ENCODE measurements at places on chromosomes 5 and 9.

- no peak for DNase-seq
These were observed 60.8 kb downstream of the MTMR12 start for GRCh38 chr5:32251871-32252458.

- DNase-seq: no peak
These were observed 377.1 kb downstream of the ACTL7B start for GRCh38 chr9:108478431-108479332.

- DNase-seq: no peak
These were observed 46.2 kb downstream of the LHFPL2 start for GRCh38 chr5:78602400-78602799.

DNA sequence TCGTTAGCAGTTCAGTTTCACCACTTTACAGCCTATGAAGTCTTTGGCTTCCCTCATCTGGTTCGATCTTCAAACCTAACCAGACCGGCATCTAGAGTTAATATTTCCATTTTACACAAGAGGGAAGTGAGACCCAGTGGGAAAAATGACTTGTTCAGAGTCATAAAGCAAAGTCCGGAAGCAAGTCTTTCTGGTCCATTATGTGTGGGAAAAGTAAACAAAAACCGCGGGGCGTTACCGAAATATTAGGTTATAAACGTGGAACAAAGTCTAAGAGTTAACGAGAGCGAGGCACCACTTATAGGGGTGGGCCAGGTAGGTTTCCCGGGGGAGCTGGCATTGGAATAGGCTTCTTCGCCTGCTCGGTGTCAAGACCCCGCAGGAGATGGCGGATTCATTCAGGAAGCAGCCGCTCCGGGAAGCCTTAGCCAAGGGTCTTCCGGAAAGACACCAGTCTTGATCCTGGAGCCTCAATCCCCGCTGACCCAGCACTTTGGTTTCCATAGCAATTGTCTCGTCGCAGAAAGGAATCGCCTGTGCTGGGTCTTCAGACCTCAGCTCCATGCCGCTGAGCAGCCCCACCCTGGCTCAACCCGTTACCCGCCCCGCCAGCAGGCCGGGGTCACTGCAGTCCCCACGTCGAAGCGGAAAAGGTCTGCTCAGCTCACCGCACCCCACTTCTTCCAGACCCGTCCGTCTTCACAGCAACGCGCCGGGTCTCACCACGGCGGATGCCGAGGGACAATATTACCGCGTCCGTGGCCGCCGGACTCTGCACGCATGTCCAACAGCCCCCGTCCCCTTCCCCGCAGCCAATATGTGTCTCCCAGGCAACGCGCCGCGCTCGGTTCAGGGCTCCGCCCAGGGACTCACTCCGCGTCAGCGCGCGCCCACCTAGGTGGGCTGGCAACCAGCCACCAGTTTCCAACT is at the start of gene C5orf52:
TSS of gene C5orf52 (plus strand) at position 872 of the 930 bp plus-strand sequence. CDS start 82 bp downstream, outside the sequence.
- no peak for DNase-seq

DNA sequence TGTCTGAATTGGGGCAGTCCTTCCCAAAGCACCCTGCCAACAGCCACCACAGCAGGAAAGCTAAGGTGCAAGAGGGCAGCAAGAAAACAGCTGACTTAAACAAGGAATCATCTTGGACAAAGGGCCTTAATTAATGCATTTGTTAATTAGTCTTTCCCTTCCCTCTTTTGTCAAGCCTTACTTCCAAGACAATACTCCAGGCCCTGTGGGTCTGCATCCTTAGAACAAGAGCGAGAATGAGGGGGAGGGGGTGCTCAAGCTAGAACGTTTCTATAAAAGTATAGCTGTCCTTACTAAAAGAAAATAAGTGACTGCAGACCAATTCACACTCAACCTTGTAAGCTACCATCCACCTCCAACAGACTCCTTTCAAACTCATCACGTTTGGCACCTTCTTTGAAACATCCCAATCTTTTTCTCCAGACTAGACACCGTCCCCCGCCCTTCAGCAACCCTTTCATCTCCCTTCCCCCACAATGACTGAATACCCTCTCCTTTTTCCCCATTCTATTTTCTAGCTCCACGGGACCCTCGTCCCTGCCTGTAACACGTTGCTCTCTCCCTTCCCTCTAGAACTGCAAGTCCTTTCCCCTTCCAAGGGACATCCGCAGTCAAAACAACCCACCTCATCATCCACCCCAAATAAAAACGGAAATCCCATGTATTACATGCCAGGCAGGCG is 85.7 kb upstream of the RNF38 start:
- no peak for DNase-seq

GRCh38 chr5:16774806-16775205 is 158.0 kb upstream of the RETREG1 start:
- no peak for DNase-seq

DNA sequence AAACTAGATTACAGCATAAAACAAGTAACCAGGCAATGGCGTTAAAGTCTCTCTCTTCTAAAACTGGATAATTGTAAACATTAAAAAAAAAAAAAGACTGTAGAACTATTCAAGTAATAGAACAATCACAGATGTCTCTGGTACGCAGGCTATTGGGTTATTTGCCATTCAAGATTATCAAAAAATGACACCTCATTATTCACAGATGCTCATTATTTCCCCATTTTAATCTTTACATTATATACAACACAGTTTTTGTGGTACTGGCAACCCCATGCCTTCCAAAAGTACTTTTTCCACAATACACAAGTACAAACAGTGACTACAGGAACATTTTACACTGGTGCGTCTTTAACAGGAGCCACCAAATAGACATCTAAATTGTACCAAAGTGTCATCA is 109.4 kb downstream of the ZNF608 start:
- no peak for DNase-seq

DNA sequence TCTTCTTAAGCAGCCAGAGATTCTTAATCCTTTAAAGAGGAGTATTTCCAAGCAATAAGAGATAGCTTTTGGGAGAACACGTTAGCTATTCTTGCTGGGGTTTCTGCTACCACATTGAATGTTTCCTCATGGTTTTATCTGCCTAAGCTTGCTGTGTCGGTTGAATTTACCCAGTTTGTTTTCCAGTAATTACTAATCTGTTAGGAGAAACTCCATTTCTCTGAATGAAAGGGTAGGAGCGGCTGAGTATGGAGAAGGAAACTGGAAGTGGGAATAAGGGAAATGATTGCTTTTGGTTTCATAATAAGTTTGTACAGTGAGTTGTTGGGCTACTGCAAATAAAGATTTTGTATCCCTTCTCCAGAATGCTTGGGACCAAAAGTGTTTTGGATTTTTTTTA is 1.2 kb downstream of the JAK2 start:
- no peak for DNase-seq
